Skin of body (tissue), 3 donors: ENCODE measurements at places on chromosomes 7 and 10. TPM values are rescaled to one million over a fixed set of nuclear protein-coding genes. Genes with fewer than 3 reads are reported as not detected.

DNA sequence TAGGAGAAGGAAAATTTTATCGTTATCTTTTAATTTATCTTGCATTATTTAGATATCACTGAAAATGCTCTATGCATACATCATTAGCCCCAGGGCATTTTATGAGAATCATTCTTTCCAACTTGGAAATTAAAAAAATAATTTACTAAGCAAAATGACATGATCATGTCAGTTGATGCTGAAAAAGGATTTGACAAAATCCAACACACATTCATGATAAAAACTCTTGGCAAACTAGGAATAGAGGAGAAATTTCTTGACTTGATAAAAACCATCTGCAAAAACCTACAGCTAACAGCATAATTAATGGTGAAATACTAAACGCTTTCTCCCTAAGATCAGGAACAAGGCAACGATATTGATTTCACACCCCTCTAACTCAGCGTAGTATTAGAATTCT, 40.2 kb upstream of the RSU1 start:
- DNase-seq = peak; percentile 80

The SFRP4 gene
- 5.0 TPM for total RNA-seq

GRCh38 chr7:141232286-141233051, 158.6 kb downstream of the TMEM178B start:
- DNase-seq = no peak

The COL17A1 gene
- 128 TPM for total RNA-seq

The MSRB2 gene
- total RNA-seq = 10.8 TPM

DNA sequence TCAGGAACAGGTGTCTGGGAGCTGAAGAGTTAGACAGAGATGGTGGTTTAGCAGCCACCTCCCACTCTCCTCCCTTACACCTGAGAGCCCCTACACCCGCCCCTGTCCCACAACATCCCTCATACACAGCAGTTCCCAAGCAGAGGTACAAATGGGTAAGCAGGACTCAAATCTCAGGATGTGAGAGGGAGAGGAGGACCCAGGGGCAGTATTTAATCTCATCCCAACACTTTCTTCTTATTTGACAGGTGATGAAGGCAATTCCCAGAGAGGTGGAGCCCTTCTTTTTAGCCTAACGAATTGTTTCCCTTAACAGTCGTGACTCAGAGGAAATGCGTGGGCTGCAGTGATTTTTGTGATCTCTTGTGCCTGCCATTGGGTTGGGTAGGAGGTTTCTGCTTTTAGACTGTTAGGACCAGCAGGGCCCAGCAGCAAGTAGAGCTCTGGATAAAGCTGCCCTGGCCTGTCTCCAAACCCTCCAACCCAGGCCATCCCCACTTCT, 191.3 kb downstream of the HECW1 start:
- DNase-seq = no peak

- DNase-seq = no peak
Observed at GRCh38 chr7:24313777-24314176, 29.8 kb downstream of the NPY start.

GRCh38 chr7:127674361-127674760, 22.4 kb downstream of the SND1 start:
- no peak for DNase-seq

DNA sequence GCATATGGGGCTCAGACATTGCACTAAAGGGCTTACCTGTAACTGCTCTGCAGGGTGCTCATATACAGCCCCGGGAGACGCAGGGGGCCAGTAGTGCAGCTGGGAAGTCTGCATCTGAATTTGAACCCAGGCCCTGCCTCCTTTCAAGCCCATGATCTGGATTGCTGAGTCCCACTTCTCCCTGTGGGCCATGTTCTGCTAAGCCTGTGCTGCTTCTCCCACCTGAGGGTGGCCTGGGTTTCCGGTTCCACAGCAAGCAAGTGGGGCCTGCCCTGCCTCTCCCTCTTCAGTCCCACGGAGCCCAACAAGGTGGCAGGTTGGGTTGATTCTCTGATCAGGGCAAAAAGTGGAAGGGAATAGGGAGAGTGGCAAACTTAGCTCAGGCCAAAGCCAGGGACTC, 56.6 kb upstream of the GDF10 start:
- no peak for DNase-seq
